ENCODE measurements at places on chromosomes 1 and 21. TPM values are rescaled to one million over a fixed set of nuclear protein-coding genes. Genes with fewer than 3 reads are reported as not detected.

- no peaks in the 10 kb centered on the region for H3K4me1 ChIP-seq
- H3K27ac ChIP-seq = no peak overlapping the region
- H3K36me3 ChIP-seq = peaks cover 30% of the 10 kb centered on the region
Measured at GRCh38 chr1:175935166-175935565, 191.8 kb upstream of the TNR start.

The RAB42 gene
- 0.34 TPM for total RNA-seq

DNA sequence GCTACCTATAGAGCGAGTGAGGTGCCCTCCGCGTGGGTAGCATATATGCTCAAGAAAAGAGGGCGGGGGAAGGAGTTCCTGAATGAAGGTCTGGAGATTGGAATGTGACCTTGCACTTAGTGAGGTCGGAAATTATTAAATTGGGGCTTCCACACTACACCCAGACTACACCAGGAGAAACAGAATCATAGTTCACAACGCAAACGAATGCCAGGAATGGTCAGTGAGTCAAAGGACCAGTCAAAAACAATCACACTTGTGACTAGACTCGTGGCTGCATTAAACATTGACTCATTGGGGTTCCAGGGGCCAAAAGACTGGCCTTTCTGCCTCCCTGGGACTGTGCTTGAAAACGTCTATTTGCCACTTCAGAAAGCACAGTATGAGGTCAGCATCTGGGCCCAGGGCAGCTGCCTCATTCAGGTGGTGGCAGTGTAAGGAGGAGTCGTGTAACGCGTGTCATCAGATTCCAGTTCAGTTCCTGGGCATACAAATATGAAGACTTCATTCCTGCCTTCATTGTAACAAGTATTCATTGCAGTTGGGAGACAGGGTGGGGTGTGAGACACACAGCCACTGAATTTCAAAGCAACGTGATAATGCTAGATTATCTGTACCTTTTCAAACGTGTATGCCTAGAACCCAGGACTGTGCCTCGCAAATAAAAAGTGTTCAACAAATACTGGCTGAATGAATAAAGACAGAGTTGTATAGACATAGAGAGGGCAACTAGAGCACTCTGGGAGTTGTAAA is at the start of gene YOD1:
YOD1 (minus strand) TSS at position 18 of the 753 bp plus-strand sequence. CDS start 178 bp downstream, outside the sequence.
- DNase-seq = no peak
- H3K4me3 ChIP-seq = peak within 1 kb of the TSS; percentile 97
- H3K4me1 ChIP-seq = peaks cover 45% of the 10 kb centered on the region

The FNDC5 gene
- total RNA-seq = not detected

DNA sequence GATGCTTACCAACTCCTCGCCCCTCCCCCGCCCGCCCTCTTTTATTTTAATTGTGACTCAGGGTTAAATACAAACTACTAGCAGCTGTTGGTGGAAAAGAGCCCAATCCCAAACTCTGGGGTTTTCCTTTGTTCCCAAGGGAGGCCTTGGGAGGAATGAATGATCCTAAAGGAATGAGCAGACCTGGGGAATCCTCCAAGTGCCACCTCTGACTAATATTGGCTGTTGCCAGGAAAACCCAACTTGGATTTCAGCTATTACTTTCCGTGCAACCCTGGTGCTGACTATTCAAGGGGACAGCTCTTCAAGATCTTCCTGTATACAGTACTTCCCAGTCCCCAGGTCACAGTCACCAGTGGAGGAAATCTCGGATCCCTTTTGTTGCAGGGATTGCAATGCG is 1.3 kb upstream of the S100A10 start:
- peaks cover 7% of the 10 kb centered on the region for H3K27me3 ChIP-seq
- peaks cover 24% of the 10 kb centered on the region for H3K36me3 ChIP-seq
- H3K4me1 ChIP-seq = peaks cover 37% of the 10 kb centered on the region
- peak overlapping the region; percentile 53 for H3K27ac ChIP-seq

DNA sequence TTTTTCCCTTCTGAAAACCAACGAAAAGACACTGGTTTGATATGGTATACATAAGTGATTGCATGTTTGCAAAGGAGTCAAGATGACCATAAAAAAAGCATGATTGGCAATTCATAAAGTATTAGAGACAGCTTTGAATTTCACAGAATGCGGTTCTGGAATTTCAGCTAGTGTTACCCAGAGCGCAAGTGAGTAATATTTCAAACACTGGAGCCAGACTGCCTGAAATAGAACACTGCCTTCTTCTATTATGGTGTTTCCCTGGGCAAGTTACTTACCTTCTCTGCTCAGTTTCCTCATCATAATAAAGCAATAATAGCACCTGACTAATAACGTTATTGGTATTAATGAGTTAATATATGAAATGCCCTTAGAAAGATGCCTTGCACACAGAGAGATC is 54.7 kb downstream of the NEGR1 start:
- no peaks in the 10 kb centered on the region for H3K4me1 ChIP-seq
- no peak overlapping the region for H3K4me3 ChIP-seq
- H3K27ac ChIP-seq = no peak overlapping the region
- DNase-seq = no peak
- no peaks in the 10 kb centered on the region for H3K36me3 ChIP-seq
- no peaks in the 10 kb centered on the region for H3K27me3 ChIP-seq

The C1orf21 gene
- 4.2 TPM for total RNA-seq

The IVL gene
- not detected for total RNA-seq

DNA sequence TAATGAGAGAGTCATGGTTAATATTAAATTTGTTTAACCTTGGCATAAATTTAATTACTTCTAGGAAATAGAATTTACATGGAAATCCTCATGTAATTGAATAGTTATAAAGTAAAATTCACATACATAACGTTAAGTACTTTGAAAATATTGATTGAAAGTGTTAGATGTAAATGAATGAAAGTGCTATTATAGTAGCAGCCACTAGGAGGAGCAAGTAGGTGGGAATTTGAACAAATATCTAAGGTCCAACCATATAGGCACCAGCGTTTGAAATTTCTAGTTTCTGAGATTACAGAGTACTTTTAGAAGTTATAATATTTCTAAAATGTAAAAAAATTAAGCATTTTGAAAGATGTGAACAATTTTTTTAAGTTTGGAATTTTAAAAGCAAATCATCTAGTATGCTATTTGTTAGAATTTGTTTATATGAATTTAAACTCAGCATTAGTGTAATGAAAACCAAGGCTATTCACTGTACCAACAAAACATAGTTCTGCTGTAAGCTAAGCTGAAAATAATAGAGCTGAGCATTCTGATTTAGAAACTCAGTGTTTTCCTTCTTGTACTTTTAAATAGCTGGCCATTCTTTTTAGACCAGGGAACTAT is 3.3 kb downstream of the B3GALT2 start:
- H3K4me3 ChIP-seq = no peak overlapping the region
- H3K4me1 ChIP-seq = peaks cover 25% of the 10 kb centered on the region
- no peaks in the 10 kb centered on the region for H3K27me3 ChIP-seq
- H3K27ac ChIP-seq = no peak overlapping the region
- no peaks in the 10 kb centered on the region for H3K36me3 ChIP-seq

The OR2T11 gene
- not detected for total RNA-seq

The CFHR4 gene
- not detected for total RNA-seq

- H3K27ac ChIP-seq = no peak overlapping the region
- H3K27me3 ChIP-seq = no peaks in the 10 kb centered on the region
- H3K4me1 ChIP-seq = no peaks in the 10 kb centered on the region
- DNase-seq = no peak
- peaks cover 12% of the 10 kb centered on the region for H3K36me3 ChIP-seq
Measured at GRCh38 chr21:41398831-41399230, 27.2 kb upstream of the MX1 start.

The FMOD gene
- total RNA-seq = 4.0 TPM

GRCh38 chr1:41558761-41559171 is 74.3 kb upstream of the EDN2 start:
- peak overlapping the region; percentile 28 for H3K27ac ChIP-seq
- peaks cover 4% of the 10 kb centered on the region for H3K4me1 ChIP-seq
- H3K36me3 ChIP-seq = peaks cover 83% of the 10 kb centered on the region
- no peaks in the 10 kb centered on the region for H3K27me3 ChIP-seq

- peak overlapping the region; percentile 100 for H3K27ac ChIP-seq
- peak overlapping the region; percentile 22 for H3K4me3 ChIP-seq
- peaks cover 75% of the 10 kb centered on the region for H3K36me3 ChIP-seq
- H3K4me1 ChIP-seq = peaks cover 67% of the 10 kb centered on the region
Measured at GRCh38 chr1:116772648-116773045, 18.4 kb downstream of the CD2 start.

DNA sequence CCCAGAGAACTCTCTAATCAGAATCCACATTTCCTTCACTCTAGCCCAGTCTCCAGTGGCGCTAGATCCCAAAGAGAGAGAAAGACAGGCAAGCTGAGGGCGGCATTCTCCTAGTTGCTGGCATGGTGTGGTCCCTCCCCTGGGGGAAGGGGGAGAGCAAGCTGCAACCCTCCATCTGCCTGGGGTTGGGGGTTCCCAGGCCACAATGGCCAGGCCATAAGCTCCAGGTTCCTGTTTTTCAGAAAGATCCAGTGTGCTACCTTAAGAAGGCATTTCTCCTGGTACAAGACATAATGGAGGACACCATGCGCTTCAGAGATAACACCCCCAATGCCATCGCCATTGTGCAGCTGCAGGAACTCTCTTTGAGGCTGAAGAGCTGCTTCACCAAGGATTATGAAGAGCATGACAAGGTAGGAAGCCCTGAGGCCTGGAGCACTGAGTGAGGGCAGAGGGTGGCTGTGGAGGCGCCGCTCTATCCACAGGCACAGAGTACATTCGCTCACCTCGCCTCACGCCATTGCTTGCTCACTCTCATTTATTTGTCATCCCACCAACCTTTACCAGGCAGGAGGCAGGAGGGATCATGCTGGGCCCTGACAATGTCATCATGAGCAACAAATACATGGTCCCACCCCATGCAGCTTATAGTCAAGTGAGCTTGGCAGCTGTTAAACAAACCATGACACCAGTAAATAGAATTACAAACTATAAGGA is 6.6 kb downstream of the CSF1 start:
- peaks cover 90% of the 10 kb centered on the region for H3K36me3 ChIP-seq
- H3K4me1 ChIP-seq = peaks cover 51% of the 10 kb centered on the region
- H3K4me3 ChIP-seq = no peak overlapping the region
- peak overlapping the region; percentile 56 for H3K27ac ChIP-seq
- no peaks in the 10 kb centered on the region for H3K27me3 ChIP-seq

The USH2A gene
- not detected for total RNA-seq

The FALEC gene
- total RNA-seq = 0.37 TPM

Measured in activated T-helper 2 cell treated with anti-CD3 and anti-CD28 coated beads, Interferon-gamma antibody, Interleukin-2, Interleukin-4, amounts not matched to agents 10 μg/mL and 5 μg/mL and 100 μg/mL, durations not matched to agents 14 hours and 24 hours and 36 hours (primary cell).